NCI-H2171 (cell line): ENCODE measurements at places on chromosomes 16 and 17.

GRCh38 chr17:39063681-39064069, 87.8 kb downstream of the PLXDC1 start:
- DNase-seq, result no peak

GRCh38 chr16:52489894-52490293, 57.0 kb downstream of the TOX3 start:
- no peak for DNase-seq

GRCh38 chr17:81570964-81571363, 18.8 kb upstream of the FAAP100 start:
- DNase-seq, result peak; percentile 20

- DNase-seq, result no peak
Measured at GRCh38 chr16:2830355-2830695, 222 bp downstream of the ZG16B start.

- DNase-seq, result no peak
Measured at GRCh38 chr16:73126525-73126853, 78.6 kb upstream of the ZFHX3 start.

DNA sequence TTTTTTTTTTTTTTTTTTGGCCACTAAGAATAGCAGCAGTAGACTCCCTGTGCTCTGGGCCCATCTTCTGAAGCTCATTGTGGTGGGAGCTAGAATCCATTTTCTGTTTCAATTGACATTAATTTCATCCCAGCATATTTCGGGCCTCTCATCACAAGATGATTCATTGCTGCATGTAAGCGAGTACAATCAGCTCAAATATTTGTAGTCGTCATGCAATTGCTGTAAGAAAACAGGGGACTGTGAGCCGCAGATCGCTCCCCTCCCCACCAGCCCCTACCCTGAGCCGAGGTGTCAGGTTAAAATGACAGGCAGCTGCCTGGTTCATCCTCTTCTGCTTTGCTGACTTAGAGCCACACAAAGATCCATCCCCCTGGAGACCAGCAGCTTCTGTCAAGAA, 358.8 kb upstream of the CDH5 start:
- no peak for DNase-seq

- DNase-seq, result no peak
Measured at GRCh38 chr16:64545768-64546167, 576.1 kb downstream of the CDH11 start.

- no peak for DNase-seq
Measured at GRCh38 chr17:74833501-74834377, 25.9 kb downstream of the GRIN2C start.

GRCh38 chr17:80270836-80271235, 10.2 kb downstream of the RNF213 start:
- no peak for DNase-seq

DNA sequence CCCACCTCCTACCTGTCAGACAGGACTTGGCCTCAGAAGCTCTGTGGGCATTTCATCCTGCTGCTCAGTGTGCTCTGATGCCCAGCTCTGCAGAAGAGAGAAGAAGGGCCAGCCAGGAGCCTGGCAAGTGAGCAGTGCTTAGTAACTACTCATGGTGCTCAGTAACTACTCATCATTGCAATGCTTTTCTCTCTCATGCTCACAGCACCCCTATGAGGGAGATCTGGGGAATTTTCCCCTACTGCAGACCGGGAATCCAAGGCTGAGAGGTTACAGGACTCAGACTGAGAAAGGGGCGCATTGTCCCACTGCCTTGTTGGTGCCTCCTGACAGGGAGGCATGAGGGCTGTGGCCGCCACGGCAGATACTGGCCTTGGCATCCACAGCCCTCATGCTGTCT, 261.1 kb downstream of the C16orf95 start:
- DNase-seq, result no peak

GRCh38 chr16:19330841-19331397, 45.4 kb downstream of the CLEC19A start:
- no peak for DNase-seq

GRCh38 chr16:73302942-73303341, 255.0 kb upstream of the ZFHX3 start:
- DNase-seq, result no peak

DNA sequence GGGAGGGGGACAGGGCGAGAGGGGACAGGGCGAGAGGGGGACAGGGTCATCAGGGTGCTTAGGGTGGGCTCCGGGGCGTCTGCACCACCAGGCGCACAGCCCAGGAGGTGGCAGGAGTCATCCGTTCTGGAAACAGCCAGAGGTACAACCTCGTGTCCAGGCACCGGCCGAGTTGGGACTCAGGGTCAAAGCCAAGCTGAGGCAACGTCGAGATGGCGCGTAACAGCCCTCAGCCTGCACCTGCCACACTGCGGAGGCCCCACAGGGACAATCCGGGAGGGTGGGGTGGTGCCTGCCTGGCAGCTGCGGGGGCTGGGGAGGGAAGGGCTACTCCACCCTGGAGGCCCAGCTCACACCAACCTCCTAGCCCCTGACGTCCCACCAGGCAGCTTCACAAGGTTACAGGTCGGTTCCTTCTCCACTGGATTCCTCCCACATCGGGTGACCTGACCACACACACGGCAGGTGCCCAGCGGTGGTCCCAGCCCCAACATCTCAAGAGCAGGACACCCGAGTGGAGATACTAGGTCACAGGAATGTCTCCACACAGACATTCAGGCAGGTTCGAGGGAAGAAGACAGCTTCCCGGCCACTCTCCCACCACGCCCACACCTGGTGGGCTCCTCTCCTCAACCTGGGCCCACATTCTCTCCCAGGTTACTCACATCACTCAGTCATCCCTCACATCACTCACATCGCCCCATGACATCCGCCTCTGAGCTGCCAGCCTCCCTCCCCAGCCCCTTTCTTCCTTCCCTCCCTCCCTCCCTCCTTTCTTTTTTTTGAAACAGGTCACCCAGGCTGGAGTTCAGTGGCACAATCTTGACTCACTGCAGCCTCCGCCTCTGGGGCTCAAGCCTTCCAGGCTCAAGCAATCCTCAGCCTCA, 47.3 kb downstream of the RPH3AL start:
- DNase-seq, result no peak

- DNase-seq, result no peak
Measured at GRCh38 chr16:15031179-15031578, 24.7 kb downstream of the NTAN1 start.

DNA sequence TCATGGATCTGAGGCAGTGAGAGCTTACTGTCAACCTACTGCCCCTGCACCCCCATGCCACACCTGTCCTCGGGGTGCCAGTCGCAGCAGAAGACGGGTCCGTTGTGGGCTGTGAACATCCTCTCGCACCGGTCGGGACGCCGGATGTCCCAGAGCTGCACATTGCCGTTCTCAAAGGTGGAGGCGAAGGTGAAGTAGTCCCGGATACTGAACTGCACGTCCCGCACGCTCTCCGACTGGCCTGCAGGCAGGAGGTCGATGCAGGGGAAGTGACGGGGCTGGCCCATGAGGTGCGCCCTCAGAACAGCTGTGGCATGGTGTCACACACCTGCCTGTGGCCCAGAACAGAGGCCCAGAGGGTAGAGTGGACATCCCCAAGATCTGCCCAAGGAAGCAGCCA, 2.7 kb downstream of the WDR24 start:
- DNase-seq, result no peak

GRCh38 chr16:21302898-21303528, 24.9 kb upstream of the CRYM start:
- DNase-seq, result no peak
